BJ (cell line): ENCODE measurements at places on chromosomes 4 and X. TPM values are rescaled to one million over a fixed set of nuclear protein-coding genes. Genes with fewer than 3 reads are reported as not detected.

DNA sequence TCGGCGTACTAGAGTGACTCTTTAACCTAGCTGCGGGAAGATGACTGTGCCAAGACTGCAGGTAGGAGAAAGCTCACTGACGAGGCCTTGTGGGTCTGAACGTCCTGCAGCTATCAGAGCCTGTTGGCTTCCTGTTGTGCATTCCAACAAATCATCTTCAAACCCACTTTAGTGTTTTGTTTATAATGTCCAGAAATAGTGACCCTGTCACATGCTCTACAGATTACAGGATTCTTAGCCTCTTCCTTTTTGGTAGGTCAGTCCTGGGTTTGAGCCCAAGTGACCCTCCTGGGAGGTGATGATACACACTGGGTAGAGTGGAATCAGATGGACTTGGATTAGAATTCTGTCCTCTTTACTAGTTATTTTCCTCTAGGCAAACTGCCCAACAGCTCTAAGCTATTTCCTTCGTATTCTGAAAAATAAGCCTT lies 33.2 kb downstream of the HTT start:
- no peak for DNase-seq

DNA sequence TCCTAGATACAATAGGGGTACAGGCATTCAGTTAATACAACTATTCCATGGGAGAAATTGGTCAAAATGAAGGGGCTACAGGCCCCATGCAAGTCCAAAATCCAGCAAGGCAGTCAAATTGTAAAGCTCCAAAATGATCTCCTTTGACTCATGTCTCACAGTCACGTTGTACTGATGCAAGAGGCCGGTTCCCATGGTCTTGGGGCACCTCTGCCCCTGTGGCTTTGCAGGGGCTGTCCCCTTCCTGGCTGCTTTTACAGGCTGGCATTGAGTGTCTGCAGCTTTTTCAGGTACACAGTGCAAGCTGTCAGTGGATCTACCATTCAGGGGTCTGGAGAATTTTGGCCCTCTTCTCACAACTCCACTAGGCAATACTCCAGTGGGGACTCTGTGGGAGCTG lies 12.5 kb upstream of the ASIC5 start:
- DNase-seq: no peak

GRCh38 chrX:153667956-153668396 lies 5.6 kb downstream of the PNCK start:
- DNase-seq: peak; percentile 5

- DNase-seq: no peak
These were observed 312.8 kb upstream of the EPHA5 start for GRCh38 chr4:65983061-65983460.

Gene TEX13C
- not detected in 2 replicates for polyA plus RNA-seq

Gene SORCS2
- 0.59 and 0.63 TPM in 2 replicates for polyA plus RNA-seq

GRCh38 chr4:95108883-95109421 lies 351.2 kb downstream of the BMPR1B start:
- no peak for DNase-seq

Gene ADGRA3
- polyA plus RNA-seq: 10.1 and 10.6 TPM in 2 replicates

DNA sequence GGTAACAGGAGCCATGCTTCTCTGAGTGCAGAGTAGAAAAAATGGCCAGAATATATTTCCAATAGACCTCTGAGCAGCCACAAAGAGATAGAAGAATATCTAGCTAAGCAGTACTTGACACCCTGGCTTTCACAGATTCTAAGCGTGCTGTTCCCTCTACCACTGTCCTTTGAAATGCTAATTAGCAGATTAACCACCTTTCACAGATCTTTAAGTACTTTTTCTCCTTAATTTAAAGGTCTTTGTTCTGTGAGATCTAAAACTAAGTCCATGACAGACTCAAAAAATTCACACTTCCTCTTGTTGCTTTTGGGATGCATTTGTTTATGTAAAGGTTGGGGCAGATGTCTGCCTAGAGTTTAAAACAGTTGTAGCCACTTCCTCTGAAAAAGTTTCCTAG lies 28.3 kb upstream of the MAGEC2 start:
- DNase-seq: no peak

GRCh38 chr4:129899849-129900248 lies 803.9 kb downstream of the C4orf33 start:
- DNase-seq: no peak

Gene CENPVL2
- not detected in 2 replicates for polyA plus RNA-seq

DNA sequence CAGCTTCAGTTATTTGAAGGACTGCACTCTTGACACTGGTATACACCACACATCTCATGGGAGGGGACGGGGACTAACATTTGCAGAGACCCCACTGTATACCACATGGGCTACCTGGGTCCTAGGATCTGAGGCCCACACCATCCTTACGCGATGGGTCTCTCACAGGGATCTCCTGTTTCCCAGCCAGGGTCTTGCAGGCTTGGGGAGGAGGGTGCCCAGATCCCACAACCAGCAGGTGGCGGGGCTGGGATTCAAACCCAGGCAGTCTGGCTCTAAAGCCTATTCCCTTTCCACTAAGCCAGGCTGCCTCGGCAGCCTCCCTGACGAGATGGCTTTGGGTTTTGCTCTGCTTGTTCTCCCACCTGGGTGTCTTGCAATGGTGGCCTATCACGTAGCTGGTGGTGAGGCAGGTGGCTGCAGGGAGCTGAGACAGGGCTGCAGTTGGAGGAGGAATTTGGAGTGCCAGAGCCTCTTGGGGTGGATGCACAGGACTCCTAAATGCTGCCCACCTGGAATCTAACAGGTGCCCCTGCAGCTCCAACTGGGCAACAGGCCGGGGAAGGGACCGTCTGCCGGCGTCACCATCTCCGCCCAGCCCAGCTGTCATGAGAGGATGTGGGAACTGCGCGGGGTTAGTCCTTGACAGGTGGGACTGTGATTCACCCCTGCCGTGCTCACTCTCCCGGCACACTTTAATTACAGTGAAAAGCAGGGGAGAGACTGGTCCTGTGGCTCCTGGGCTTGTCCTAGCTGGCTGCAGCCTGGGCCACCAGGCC lies 110.7 kb downstream of the PSAPL1 start:
- no peak for DNase-seq

Gene SCML2
- 0.81 and 0.85 TPM in 2 replicates for polyA plus RNA-seq

GRCh38 chrX:1558761-1559468 lies 21.9 kb upstream of the P2RY8 start:
- no peak for DNase-seq

Gene MAGED4B
- 26.9 and 44.9 TPM in 2 replicates for polyA plus RNA-seq

DNA sequence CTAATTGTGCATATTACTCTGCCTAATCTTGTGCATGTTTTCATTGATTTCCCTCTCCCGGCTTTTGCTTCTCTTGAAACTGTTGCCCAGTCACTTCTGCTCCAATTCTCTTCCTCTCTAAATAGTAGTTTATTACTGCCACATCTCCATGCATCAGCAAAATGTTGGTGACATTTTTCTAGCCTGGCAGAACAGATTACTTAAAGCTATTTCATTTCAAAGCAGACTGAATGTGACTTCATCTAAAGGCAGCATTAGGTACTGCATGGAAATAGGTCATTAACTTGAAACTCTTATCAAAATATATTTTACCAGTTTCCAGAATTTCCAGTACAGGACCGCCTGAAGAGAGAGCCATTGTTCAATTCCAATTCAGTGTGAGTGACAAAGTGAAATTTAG lies 52.4 kb downstream of the HPGDS start:
- no peak for DNase-seq

GRCh38 chr4:75232546-75232945 lies 281.7 kb downstream of the RCHY1 start:
- no peak for DNase-seq

DNA sequence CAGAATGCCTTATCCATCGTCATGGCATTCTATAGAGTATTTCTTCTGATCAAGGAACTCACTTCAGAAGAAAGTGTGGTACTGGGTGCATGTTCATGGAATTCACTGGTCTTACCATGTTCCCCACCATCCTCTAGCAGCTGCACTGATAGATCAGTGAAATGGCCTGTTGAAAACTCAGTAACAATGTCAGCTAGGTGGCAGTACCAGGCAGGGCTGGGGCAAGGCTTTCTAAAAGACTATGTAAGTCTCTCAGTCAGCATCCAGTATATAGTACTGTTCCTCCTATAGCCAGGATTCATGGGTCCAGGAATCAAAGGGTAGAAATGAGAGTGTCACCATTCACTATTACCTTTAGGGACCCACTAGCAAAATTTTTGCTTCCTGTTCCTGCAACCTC lies 15.8 kb upstream of the LDB2 start:
- no peak for DNase-seq

GRCh38 chr4:81802285-81802846 lies 330.7 kb upstream of the RASGEF1B start:
- DNase-seq: no peak

DNA sequence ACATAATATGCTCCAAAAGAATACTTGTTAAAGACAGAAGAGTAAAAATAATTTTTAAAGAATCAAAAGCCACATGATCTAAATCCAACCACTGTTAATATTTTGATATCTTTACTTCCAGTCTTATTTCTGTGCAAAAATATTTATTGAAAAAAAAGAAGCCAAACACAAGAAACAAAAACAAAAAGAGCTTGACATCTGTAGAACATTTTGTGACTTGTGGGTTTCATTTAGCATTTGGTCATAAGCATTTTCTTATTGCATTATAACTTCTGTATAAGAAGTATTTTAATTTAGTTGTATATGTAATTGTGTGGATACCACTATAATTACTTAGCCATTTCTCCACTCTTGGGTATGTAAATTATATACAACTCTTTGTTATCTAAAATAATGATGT lies 63.1 kb downstream of the DIPK2B start:
- no peak for DNase-seq

Gene SCD5
- 32.5 and 34.6 TPM in 2 replicates for polyA plus RNA-seq
